ENCODE measurements at places on chromosomes 2 and 18. TPM values are rescaled to one million over a fixed set of nuclear protein-coding genes. Genes with fewer than 3 reads are reported as not detected.

Gene DLGAP1
- 0.95 TPM for total RNA-seq

Gene FAM228B
- 16.4 TPM for total RNA-seq

- no peak overlapping the region for H3K27ac ChIP-seq
- no peaks in the 10 kb centered on the region for H3K36me3 ChIP-seq
- H3K27me3 ChIP-seq: no peaks in the 10 kb centered on the region
Observed at GRCh38 chr18:13570216-13570615, 156.1 kb downstream of the FAM210A start.

DNA sequence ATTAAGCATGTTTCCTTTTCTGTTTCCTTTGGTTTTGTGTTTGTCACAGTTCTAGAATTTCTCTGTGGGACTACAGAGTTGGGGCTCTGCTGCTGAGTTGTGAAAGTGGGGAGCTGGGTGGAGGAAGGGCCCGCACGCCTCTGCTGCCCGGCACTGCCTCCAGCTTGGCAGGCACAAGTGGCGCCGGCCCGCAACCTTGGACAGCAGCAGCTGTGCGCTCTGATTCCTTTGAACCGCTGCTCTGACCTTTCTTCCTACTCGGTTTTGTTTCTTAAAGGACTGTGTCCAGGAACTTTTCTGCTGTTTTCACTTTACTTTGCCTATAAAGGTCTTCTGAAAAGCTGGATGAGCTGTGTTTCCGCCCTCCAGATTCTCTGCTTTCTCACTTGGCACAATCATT, 137.6 kb upstream of the ALPP start:
- no peak overlapping the region for H3K4me3 ChIP-seq
- no peak overlapping the region for H3K27ac ChIP-seq
- no peaks in the 10 kb centered on the region for H3K36me3 ChIP-seq
- no peaks in the 10 kb centered on the region for H3K27me3 ChIP-seq

DNA sequence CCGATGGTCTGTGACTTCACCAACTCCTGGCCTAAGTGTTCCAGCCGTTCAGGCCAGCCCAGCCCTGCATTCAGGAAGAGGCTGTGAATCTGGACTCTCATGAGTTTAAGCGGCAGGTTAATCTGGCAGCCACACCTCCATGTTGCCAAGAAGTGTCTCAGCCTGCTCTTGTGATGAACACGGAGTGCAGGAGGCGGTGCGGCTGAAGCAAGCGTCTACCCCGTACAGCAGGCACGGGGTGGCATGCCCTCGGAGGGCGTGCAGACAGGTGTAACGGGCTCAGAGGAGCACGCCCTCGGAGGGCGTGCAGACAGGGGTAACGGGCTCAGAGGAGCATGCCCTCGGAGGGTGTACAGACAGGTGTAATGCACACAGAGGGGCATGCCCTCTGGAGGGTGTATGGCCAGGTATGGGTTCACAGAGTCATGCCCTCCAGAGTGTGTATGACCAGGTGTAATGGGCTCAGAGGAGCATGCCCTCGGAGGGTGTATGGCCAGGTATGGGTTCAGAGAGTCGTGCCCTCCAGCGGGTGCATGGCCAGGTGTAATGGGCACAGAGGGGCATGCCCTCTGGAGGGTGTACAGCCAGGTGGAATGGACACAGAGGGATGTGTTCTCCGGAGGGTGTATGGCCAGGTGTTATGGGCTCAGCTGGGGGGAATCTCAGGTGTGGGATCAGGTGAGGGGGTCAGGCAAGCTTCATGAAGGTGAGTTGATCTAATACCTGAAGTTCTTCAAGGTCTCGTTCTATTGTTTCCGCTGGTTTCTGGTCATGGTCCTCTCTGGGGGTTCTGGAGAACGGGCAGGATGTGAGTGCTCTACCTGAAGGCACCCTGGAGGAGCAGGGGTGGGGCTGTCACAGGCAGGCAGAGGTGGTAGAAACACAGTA, 22.6 kb downstream of the CROCC2 start:
- no peaks in the 10 kb centered on the region for H3K36me3 ChIP-seq
- no peak overlapping the region for H3K27ac ChIP-seq
- no peaks in the 10 kb centered on the region for H3K27me3 ChIP-seq
- no peak for DNase-seq
- H3K4me3 ChIP-seq: no peak overlapping the region
- peaks cover 5% of the 10 kb centered on the region for H3K4me1 ChIP-seq

DNA sequence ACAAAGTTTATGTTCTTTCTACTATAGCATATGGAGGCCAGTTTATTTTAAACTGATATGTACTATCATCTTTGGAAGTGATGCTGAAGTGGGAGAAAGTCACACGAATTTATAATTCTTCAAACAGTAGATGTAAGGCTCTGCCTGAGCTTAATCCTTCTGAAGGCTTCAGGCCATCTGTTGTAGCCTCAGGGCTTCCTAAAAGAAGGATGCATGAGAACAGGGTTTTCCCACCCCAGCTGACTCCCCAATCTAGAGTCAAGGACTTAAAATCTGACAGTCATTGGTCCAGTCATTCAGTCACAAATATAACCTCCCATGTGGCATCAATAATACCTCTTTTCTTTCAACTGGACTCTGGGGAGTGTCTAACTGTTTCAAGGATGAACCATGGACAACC, 330.5 kb downstream of the KCNS3 start:
- no peak overlapping the region for H3K27ac ChIP-seq
- no peaks in the 10 kb centered on the region for H3K36me3 ChIP-seq
- H3K27me3 ChIP-seq: no peaks in the 10 kb centered on the region
- H3K4me3 ChIP-seq: no peak overlapping the region

Data from esophagus squamous epithelium (tissue), 5 donors.